ENCODE measurements at places on chromosomes 2 and 18.

DNA sequence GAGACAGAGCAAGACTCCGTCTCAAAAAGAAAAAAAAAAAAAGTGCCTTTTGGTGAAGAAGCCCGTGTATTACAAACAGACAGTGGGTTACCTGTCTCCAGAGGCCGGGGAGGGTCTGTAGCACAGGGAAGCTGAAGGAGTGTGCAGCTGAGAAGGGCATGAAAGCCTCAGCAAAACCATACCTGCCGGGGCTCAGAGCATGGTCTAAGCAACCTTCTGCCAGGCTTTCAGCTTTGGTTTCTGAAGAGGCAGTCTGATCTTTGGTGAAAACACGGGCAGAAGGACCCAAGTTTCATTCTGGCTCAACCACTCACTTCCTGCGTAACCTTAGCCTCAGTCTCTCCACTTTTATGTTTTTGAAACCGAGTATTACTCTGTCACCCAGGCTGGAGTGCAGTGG is 21.5 kb downstream of the SH2D6 start:
- DNase-seq = no peak

DNA sequence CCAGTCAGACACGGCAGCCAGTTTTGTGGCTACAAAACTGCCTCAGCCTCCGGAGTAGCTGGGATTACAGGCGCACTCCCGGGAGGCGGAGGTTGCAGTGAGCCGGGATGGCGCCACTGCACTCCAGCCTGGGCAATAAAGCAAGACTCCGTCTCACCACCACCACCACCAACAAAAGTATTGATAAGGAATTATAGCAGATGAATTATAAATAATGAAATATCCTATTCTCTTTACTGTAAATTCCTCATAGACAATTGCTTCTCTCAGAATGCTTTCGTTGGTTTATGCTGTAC is 1.4 kb upstream of the FAM161A start:
- DNase-seq = no peak

DNA sequence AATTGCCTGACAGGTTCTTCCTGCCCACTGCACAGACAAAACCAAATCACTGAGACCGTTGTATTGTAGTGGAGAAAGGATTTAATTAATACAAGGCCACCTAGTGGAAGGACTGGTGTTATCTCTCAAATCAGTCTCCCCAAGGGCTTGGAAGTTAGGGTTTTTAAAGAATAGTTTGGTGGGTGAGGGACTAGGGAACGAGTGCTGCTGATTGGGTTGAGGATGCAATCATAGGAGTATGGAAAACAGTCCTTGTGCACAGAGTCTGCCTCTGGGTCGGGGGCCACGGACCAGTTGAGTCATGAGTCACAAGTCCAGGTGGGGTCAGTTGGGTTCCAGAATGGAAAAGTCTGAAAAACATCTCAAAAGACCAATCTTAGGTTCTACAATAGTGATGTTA is 89.1 kb downstream of the B3GNT2 start:
- no peak for DNase-seq

DNA sequence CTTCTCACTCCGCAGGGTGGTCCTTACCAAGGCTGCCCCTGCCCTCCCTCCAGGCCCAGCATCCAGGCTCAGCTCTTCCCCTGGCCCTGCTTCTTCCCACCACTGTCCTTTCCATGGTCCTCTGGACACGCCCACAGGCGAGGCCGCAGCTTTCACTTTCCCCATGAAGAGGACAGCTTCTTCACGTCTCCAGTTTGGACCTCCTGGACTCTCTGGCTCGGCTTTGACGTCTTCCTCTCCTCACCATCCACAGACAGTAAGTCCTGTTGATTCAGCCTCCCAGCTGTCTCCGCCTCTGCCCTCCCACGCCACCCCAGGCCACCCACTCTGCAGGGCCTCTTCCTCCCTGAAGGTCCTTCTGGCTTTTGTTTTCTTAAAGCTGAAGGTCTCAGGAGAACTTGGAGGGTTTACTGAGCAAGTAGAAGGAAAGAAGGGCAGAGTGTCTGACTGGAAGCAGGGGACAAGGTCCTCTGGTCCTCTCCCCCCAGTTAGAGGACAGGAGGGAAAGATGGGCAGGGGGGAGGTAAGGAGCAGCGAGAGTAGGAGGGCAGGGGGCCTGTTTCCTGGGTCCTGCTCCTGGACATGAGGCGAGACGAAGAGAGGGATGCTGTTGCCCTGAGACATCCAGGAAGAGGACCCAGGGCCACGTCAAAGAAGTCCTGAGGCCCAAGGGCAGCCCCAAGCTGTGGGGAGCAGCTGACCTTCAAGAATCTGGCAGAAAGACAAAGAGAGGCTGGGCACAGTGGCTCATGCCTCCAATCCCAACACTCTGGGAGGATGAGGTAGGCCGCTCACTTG is 24.7 kb upstream of the NMUR1 start:
- DNase-seq = no peak

- DNase-seq = no peak
These were observed 557.1 kb upstream of the MEX3C start for GRCh38 chr18:51754566-51754965.

GRCh38 chr2:150586858-150587257 is 99.4 kb upstream of the RND3 start:
- DNase-seq = no peak

GRCh38 chr2:193228276-193228675 is 1033.5 kb upstream of the TMEFF2 start:
- no peak for DNase-seq

DNA sequence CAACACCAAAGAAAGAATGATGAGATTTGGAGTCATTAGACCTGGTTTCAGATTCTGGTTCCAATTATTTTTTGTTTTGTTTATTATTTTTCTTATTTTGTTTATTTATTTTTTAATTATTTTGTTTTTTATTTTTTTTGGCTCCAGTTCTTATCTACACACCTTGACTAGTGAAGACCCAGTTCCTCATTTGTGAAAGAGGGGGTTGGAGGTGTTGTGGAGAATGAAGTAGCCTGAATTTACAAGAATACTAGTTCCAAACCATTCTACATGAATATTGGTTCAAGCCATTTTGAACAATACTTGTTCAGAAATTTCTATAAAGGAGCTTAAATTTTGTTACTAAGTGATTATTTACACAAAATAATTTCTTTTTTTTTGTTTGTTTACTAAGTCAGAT is 6.9 kb upstream of the KCNJ13 start:
- DNase-seq = no peak
